ENCODE measurements at places on chromosomes 7 and 10.

DNA sequence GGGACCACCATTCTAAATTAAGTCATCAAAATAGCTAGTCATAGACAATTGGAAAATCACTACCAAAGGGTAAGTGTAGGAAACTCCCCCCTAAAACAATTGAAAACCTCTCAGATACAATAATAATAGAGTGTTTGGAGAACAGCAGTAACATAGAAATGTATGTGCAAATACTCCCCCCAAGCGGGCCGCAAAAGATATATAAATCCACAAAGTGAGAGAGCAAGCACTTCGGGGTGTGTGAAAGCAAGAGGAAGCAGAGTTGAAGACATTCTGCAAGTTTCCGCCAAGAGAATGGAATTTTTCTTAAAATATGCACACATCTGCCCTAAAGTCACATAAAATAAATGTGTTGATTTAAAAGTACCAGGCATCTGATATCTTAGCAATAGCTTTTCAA is 33.3 kb downstream of the CHCHD3 start:
- DNase-seq: no peak

GRCh38 chr7:94450044-94450697 is 55.5 kb downstream of the COL1A2 start:
- no peak for DNase-seq

DNA sequence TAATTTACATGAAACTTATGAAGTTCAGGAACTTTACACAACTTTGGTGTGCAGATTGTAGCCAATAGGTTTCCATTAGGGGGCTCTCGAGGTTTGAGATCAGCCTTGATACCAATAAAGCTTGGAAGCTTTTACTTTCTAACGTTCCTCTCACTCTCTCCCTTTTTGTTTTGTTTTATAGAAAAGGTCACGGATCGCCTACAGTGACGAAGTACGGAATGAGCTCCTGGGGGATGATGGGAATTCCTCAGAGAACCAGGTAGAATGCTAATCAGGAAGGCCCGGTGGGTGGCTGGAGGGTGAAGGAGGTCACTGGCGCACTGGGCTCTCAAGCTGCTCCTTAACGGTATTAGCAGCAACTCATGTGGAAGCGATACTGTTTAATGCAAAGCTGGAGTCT is 79.9 kb downstream of the VTI1A start:
- no peak for DNase-seq

DNA sequence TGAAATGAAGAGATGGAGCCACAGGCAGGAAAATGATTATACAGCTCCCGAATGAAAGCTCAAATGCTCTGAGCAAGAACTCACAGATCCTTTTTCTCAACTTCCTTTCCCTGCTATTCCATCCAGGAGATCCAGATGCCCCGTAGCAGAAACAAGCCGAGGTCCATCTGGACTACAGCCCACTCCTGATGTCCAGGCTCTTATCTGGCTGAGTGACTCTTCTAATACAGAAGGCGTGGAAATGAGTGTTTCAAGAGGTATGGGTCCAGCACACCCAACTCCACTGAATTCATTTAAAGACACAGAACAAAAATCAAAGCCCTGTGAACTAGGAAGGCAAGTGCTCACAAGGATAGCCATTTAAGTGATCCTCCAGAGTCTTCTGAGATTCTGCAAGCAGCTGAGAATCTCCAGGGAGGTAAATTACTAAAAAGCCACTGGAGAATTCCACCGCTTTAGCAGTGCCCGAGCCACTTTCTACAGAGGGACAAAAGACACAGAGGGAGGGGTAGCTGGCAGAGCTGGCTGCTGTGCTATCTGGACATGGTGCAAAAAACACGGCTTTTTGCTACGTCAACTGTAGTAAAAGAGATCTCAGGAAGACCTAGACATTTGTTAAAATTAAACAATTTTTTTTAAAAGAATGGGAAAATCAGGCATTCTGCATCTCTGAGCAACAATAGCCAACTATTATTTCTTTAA is 24.5 kb downstream of the FAM171A1 start:
- no peak for DNase-seq

- DNase-seq: no peak
Observed at GRCh38 chr10:25877296-25877695, 56.7 kb upstream of the MYO3A start.

- no peak for DNase-seq
Observed at GRCh38 chr10:11535346-11535959, 76.0 kb downstream of the USP6NL start.

- DNase-seq: no peak
Observed at GRCh38 chr10:128943111-128943510, 523.9 kb upstream of the MGMT start.

DNA sequence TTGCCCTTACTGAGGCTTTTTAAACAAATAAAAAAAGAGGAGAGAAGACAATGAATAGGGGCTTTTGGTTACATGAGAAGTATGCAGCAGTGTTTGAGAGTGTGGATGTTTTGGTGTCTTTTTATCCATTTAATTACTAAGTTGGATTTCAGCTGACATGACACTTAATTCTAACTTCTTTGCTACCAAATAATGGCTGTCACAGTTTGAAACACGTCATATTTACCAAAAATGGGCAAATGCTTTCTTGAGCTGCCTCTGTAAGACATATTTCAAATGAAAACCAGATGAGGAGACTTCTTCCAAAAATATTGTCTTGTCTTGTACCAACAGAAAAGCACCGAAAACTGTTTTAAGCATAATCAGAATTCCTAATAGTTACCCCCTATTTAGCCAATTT is 4.0 kb downstream of the ABCB4 start:
- DNase-seq: no peak

- DNase-seq: no peak
Observed at GRCh38 chr7:1611708-1612241, 41.9 kb upstream of the PSMG3 start.

- no peak for DNase-seq
Observed at GRCh38 chr7:143361552-143362130, 872 bp downstream of the FAM131B start.

- DNase-seq: no peak
Observed at GRCh38 chr10:122492999-122493481, 31.7 kb downstream of the HTRA1 start.

- no peak for DNase-seq
Observed at GRCh38 chr10:11261687-11262493, 244.2 kb downstream of the CELF2 start.

DNA sequence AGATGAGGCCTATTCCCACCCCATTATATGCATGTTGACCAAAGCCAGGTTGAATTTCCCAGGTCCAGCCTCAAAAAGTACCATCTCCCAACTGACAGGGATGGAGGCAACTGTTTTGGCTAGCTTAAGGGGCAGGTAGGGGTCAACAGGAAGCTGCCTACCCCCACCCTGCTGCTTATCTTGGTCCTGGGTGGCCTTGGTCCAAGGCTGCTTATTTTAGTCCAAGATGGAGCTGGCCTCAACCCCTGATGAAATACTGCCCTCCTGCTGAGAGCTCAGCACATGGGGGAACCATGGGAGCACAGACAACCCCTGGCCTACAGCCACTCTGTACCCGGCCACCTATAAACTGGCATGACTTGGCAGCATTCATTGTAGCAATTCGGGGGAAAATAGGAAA is 23.1 kb downstream of the MYO1G start:
- no peak for DNase-seq

- no peak for DNase-seq
Observed at GRCh38 chr7:8639668-8640067, 206.3 kb downstream of the NXPH1 start.

DNA sequence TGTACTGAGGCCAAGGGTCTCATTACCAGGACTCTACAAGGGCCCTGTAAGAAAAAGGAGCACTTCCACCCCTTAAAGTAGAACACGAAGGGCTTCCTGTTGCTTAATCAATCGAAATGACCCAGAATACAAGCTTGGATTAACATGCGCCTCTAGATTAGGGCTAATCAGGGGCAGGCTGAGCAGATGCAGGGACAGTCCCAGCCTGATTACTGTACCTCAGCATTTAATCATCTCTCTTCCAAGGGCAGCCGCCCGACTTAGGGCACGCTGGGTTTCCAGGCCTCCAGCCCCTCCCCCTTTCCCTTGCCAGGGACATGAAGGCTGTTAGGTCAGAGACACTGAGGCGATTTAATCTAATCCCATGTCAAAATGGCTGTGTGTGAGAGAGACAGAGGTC is 138.6 kb downstream of the NRF1 start:
- no peak for DNase-seq

GRCh38 chr10:66844176-66844942 is 81.5 kb upstream of the LRRTM3 start:
- no peak for DNase-seq

DNA sequence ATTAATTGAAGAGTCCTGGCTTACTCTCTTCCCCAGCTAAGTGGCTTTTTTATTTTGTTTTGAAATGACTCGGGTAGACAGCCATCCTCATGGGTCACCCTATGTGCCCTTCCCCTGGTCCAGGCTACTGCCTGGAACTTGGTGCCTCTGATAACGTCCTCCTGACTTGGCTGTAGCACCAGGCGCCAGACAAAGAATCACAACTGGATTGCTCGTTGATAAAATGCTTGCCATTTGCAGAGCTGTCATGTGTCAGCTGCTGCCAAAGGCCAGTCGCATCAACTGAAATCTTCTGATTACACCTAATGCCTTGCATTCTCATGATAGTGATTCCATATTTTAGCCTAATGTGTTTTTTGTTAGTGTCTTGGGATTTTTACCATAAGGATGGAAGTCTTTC is 27.4 kb upstream of the ABLIM1 start:
- DNase-seq: no peak

- DNase-seq: no peak
Observed at GRCh38 chr10:60921633-60922032, 22.4 kb downstream of the RHOBTB1 start.

DNA sequence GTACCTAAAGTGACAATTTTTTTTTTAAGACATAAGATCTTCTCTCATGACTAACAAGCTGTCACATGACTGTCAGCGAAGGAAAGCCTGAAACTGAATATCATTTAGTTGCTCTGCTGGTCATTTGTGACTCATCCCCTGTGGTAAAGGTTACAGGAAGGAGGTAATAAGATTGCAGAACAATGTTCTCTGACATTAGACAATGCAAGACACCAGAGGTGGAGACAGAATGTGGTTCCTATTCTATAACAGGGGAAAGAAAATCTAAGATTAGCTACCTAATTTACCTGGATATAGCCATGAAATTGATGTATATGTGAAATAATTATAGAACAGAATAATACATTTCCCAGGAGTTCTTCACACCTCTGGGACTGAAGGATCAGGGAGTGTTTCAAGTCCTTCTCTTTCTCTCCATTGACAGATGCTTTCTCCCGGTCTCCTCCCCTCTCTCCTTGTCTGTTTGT is 47.7 kb downstream of the LRGUK start:
- DNase-seq: no peak

Measured in activated naive CD4-positive, alpha-beta T cell (primary cell).